ENCODE measurements at places on chromosomes 3 and 15.
A peak's percentile ranks its signal among the peaks of the same experiment; 100 is the strongest.

DNA sequence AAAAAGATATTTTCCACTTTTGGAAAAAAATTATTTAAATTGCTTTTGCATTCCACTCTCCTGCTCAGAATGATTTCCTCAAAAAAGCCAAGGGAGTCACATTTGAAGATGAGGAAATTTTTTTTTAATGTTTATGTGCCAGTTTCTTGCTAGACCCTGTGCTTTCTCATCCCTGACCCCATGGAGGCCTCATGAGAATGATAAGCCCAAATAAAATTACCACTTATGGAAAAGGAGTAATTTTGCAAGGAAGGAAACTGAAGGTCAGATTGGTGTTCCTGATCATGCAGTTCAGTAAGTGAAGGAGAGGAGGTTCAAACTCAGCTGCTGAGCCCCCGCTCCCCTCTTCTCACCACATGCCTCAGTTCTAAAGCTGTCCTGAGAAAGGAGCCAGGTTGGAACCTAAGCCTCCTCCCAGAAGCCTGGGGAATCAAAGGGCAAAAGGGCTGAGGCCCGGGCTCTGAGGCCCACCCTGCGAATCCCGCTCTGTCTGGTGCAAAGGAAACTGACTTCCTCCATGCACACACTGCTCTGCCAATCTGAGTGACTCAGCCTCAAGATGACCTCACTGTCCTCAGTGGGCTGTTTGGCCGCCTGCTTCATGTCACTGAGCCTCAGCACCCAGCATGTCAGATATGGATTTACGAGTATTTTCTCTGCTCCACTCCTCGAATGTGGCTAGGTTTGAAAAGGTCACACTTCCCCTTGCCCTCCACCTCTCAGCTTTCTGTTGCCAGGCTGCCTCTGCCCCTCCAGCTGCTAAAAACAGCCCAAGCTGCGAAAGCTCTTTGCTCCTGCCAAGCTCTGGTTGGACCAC, 56.9 kb upstream of the FLNB start:
- peak; percentile 48 for DNase-seq

- DNase-seq = no peak
These were observed 295.2 kb upstream of the THBS1 start for GRCh38 chr15:39285663-39286062.

GRCh38 chr3:168461793-168462192, 366.1 kb upstream of the GOLIM4 start:
- no peak for DNase-seq

- DNase-seq = peak; percentile 26
These were observed 210.3 kb upstream of the ONECUT1 start for GRCh38 chr15:53000409-53000808.

- DNase-seq = no peak
These were observed 73.4 kb upstream of the BNIP2 start for GRCh38 chr15:59762558-59762957.

DNA sequence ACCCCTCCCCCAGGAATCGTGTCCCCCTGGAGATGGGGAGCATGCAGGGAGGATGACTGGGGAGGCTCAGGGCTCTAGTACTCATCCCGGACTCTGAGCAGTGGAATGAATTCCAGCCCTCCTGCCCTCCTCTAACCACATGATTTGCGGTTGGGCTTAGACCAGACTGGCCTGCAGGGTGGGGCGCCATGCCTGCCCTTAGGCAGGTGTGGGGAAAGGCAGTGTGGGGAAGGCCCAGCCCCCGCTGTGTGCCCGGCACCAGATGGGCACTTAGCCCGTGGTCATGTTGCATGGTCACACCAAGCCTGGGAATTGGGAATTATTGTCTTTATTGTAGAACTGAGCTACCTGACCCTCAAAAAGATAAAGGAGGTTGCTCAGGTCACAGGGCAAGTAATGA, 283.8 kb downstream of the TLE3 start:
- no peak for DNase-seq

GRCh38 chr3:113097960-113098447, 107.2 kb downstream of the GTPBP8 start:
- no peak for DNase-seq

DNA sequence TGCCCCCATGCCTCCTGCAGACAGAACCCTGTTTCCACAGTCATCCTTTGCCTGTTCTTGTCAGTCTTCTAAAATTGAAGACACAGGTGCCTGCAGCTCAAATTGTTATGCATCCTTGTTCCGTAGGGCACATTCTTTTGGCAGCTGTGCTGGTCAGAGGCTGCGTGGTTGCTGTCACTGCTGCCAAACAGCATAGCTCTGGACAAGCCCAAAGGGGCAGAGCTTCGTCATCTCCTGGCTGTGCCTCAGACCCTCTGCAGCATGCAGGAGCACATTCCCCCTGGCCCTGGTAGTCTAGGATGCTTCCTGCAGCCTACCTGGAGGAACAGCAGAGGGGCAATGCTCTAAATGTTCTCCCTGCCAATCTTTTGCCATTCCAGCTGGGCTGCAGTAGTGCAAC, 2.1 kb upstream of the FBXL22 start:
- no peak for DNase-seq

GRCh38 chr3:78728406-78729145, 1039.2 kb downstream of the ROBO1 start:
- peak; percentile 85 for DNase-seq

DNA sequence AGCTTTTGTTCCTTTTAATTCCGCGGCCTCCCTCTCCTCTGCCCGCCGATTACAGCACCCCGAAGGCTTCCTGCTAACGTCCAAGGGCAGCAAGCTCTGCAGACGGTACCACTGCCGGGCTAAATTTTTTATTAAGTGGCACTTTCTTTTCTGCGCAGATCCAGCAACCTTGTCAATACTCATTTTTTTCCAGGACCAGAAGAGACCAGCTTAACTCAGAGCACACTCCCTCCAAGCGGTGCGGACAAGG, 542 bp upstream of the MEIS2 start:
- no peak for DNase-seq

DNA sequence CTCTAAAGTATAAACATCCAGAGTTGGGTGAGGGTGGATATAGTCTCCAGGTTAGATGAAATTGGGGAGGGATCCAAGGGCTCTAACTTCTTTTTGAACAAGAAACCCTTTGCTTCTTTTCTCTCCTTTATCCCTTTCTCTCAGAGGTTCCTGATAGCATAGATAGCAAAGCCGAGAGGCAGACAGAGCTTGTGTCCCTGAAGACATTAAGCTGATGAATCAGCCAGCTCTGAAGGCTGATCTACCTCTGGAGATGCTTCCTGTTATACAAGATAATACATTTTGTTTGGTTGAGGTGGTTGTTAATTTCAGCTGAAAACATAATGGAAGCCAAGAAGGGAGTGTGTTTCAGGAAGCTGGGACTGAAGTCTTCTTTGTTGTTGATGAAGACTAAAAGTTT, 193.2 kb downstream of the PDCD6IP start:
- DNase-seq = no peak

- no peak for DNase-seq
These were observed 15.5 kb upstream of the MRPS22 start for GRCh38 chr3:139328356-139328755.

DNA sequence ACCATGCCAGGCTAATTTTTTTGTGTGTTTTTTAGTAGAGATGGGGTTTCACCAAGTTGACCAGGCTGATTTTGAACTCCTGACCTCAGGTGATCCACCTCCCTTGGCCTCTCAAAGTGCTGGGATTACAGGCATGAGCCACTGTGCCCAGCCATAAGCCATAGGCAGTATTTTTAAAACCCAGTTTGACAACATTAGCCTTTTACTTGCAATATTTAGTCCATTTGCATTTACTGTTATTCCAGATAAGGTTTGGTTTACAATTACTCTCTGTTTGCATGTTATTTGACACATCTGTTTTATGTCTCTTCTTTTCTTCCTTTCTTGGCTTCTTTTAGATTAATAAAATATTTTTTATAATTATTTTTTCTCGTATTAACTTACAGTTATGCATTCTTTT, 83.6 kb upstream of the EPHB3 start:
- DNase-seq = no peak

DNA sequence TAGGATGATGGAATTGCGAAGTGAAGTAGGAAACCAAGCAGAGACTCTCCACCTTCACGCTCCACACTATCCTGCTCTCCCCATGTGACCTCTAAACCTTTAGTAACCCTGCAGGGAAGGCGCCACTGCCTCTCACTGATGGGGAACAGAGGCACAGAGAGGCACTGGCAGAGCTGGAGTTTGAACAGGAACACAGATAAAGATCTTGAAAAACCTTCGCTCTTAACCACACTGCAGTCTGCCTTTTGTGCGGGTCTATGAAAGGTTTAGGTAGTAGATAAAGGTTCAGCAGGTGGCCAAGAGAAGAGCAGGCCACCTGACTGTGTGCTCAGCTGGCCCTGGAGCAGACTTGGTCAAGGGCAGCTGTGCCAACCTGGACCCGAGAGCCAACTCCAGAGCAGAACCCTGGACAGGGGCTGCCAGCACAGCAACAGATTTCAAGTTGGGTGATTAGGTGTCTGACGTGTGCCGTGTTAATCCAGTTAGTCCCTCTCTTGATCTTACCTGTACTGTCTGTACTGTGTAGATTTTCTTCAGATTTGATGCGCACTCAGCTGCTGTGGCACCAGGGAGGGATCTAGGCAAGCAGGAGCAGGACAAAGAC, 15.2 kb downstream of the EIF4E3 start:
- DNase-seq = no peak

GRCh38 chr3:106566277-106566676, 697.5 kb upstream of the CBLB start:
- DNase-seq = no peak

GRCh38 chr15:97691078-97691477, 269.4 kb upstream of the ARRDC4 start:
- DNase-seq = no peak

- no peak for DNase-seq
These were observed 29.9 kb downstream of the UBE3A start for GRCh38 chr15:25408929-25409328.

- no peak for DNase-seq
These were observed 172.8 kb upstream of the UBE3A start for GRCh38 chr15:25611603-25612002.

GRCh38 chr3:132253262-132253878, 63.8 kb upstream of the ACP3 start:
- peak; percentile 79 for DNase-seq

DNA sequence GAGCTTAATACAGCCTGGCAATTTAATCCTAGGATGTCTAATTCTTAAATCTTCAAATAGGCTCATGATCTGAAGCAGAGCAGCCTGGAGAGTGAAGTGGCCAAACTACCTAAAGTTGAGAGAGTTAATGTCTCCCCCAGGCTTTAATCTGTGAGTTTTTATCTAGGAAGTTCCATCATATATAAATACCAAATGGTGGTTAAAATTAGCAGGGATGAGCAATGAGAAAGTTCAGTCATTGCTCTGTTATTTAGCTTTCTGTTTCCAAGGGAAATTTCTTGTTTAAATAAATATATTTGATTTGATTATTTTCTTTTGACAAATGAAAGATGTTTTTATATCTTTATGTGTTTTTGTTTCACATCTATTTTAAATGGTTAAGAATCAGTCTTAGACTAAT, 274.4 kb upstream of the UMPS start:
- DNase-seq = no peak

DNA sequence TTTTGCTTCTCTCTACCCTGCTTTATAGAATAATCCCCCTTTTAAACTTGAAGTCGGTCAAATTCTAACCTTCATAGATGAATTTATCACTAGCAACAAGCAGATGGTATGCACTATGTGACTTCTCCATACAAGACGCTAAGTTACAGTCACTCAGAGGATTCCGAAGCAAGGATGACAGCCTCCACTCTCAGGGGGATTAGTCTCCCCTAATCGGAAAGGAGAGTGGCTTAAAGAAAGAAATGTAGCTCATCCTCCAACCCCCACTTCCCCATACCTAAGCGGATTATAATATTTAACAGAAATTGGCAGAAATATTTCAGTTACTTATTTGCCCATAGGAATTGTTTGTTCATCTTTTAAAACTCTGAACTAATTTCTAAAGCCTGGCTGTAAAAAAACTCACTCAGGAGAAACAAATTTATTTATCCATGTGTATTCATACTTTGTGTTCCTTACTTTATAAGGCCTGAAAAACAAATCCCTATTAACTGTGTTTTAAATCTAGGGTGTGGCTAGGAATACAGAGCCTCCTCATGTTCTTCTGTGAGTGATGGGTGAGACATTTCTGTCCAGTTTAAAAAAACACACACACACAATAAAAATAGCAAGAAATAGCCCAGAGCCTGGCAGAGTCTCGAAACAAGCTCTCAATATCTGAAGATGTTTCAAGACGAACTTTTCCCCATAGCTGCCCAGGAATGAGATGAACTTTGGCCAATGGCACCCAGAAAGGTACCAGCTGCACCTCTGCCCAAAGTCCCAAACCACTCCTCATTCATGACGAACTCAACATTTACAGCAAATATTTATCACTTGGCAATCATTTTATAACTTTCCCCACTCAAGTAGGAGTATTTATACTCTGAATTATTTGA, 18.7 kb downstream of the SIAH2 start:
- DNase-seq = peak; percentile 61

DNA sequence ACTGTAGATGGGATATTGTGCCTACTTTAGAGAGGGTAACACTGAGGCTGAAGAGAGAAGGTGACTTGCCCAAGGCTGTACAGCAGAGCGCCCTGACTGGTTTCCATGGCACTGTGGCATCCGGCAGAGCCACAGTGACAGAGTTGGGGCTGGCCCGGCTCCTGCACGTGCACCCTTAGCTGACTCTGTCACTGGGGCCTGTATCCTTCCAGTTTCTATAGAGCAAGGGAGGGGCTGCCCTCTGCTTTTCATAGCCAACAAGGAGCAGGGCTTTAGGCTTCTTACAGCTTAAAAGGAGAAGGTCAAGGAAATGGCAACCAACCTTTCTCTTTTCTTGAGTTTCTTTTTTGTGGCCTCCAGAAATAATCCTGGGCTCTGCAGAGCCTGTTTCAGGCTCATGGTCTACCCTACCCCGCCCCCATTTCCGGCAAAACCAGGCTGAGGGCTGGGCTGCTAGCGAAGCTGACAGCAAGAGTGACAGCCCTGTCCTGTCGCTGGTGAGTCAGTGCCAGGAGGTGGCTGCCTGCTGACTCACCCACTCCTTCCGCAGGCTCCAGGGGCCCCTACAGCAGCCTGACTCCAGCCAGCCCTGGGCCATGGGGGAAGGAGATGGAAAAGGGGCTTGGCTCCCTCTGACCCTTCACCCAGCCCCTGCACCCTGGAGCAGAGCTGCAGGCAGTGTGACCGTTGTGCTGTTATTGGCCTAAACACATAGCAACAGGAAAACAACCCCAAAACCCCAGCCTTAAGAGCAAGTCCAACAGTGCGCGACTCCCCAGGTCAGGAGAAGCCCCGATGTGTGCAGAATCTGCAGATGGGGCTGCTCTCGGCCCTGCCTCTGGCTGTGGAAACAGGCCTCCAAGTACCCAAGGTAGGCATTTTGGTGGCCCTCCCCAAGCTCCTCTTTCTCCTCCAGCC, 29.8 kb downstream of the SLC6A6 start:
- DNase-seq = peak; percentile 41

DNA sequence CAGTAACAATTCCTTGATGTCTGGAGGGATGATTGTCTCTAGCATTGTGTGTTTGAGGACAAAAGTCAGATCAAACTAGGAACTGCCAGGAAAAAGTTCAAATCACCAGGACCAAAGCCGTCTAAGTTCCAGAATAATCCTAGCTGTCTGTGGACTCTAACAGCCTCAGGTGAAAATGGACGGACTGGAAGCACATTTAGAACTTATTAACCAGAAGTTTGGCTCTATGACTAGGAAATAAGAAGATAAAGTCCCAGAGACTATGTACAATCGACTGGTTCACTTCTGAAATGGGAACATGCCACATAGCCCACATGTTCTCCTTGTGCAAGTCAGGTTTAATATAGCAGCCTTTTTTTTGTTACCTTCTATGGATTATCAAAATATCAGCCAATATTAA, 50.6 kb upstream of the SGO1 start:
- DNase-seq = no peak

- DNase-seq = no peak
These were observed 19.0 kb upstream of the PRICKLE2 start for GRCh38 chr3:64244011-64244942.

GRCh38 chr3:37466660-37467359, 292.4 kb upstream of the LRRFIP2 start:
- no peak for DNase-seq
